Activated CD4-positive, alpha-beta T cell treated with anti-CD3 and anti-CD28 coated beads, Interleukin-2, amount 50 U/mL, for 1 hour (primary cell): ENCODE measurements at places on chromosomes 6 and 20.

DNA sequence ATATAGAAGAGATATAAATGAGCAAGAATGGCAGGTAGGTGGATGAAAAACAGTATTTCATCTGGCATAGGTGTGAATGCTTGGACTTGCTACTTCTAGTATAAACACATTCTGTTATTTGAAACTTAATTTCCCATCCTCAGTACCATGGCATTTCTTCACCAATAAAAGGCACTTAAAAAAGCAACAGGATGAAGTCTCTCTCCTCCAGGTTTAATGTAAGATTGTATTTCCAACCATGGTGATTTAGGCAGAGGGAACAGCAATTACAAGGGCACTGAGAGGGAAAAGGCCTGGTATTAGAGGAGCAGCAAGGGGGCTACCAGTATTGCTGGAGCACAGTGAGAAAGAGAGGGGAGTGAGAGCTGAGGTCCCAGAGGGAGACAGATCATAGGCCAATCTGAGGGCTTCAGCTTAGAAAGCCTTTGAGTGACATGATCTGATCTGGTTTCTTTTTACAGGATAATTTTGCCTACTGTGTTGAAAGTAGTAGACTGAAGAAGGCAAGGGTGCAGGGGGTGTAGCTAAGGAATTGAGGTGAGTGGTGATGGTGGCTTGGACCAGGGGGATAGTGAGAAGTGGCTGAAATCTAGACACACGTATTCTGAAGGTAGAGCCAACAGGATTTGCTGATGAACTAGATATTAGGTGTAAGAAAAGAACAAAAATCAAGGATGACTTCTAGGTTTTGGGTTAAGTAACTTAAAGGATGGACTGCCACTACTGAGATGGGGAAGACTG is 67.8 kb upstream of the SMIM29 start:
- no peak for DNase-seq

- DNase-seq = no peak
These were observed 289.2 kb upstream of the RNF24 start for GRCh38 chr20:4304601-4305000.

DNA sequence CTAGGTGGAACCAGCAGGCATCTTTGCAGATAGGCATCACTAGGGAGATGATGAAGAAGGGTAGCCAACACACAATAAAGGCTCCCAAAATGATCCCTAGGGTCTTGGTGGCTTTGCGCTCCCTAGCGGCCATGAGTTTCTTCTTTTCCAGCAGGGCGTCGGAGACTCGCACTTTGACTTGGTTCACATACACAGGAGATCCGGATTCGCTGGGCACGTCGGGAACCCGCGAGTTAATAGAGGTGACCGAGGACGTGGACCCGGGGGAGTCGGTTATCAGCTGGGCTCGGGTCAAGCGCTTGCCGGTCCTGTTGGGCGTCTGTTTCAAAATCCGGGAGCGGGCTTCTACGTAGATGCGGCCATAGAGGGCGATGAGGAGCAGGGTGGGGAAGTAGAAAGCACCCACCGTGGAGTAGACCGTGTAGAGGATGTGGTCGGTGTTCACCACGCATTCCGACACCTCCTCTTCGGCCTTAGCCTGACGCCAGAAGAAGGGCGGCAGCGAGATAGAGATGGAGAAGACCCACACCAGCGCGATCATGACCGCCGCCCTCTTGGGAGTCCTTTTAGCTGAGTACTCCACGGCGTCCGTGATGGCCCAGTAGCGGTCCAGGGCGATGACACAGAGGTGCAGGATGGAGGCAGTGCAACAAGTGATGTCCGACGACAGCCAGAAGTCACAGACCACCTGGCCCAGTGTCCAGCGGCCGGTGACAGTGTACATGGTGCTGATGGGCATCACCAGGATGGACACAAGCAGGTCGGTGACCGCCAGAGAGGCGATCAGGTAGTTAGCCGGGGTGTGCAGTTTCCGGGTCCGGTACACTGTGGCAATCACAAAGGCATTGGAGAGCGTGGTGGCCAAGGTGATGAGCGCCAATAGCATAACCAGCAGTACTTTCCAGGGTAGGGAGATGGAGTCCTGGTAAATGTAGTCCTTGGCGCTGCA is 658 bp downstream of the HTR1B start:
- no peak for DNase-seq

GRCh38 chr6:47633141-47633540 is 65.2 kb upstream of the ADGRF4 start:
- no peak for DNase-seq

GRCh38 chr6:41942067-41942851 is 651 bp upstream of the CCND3 start:
- peak; percentile 16 for DNase-seq

DNA sequence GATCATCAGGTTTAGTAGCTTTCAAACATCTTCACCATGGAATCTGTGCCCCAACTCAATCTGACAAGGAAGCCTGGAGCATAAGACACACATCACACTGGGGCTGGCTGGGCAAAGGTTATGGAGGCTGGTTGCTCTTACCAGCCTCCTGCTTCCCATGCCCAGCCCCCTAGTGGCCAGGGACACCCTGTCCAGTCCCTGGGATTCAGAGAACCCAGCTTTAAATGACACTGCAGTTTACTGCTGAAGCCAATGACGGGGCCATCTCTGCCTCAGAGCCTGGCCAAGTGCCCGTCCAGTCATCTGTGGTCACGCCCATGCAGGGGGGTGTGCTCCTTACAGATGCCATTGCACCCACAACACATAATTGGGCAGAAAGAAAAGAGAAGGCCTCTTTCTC is 272.9 kb downstream of the SMOC2 start:
- no peak for DNase-seq
